MM.1S (cell line): ENCODE measurements at places on chromosomes 5 and 9.

DNA sequence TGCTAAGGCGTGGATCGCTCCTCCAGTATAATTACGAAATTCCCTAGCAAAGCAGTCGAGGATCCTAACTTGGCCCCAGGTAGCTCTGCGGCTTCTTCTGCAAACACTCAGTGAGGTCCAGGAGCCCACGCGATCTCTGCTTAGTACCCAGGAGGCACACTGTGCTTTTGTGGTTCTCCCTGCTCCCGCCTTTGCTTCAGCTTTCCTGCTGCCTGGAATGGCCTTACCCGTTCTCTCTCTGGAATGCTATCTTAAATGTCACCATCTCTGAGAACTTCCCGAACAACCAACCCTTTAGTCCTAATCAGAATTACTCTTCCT, 639 bp downstream of the INVS start:
- no peak for DNase-seq

DNA sequence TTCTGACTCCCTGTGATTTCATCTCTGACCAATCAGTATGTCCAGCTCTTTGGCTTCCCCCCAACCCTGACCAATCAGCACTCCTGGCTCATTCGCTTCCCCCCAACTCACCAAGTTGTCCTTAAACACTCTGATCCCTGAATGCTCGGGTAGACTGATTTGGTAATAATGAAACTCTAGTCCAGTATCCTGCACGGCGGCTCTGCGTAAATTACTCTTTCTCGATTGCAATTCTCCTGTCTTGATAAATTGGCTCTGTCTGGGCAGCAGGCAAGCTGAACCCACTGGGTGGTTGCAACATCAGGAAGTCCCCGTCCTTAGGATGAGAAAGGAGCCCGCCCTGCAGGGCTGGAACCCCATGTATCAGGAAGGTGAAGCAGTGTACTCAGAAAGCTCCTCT, 10.4 kb downstream of the FCN2 start:
- no peak for DNase-seq

DNA sequence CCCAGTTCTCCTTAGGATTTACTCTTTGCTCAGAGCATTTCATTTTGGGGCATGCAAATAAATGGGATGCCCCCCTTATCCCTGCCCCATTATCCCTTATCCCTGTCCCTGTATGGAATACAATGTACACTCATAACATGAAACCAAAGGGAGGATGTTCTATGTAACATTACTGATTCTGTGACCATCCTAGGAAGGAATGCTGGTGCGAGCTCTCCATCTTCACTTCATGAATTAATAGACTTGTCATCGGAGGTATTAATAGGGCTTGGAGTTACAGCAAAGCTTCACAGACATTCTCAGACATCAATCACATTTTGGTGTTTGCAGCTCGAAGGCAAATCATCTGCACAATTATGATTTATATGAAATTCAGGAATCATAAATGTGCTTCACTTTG, 20.4 kb upstream of the PIK3R1 start:
- DNase-seq, result no peak

- DNase-seq, result no peak
Observed at GRCh38 chr9:73151653-73152542, at the start of gene ANXA1. ANXA1 (plus strand) TSS chr9:73151865; CDS start chr9:73158536, 6,671 bp downstream.

- DNase-seq, result peak; percentile 82
Observed at GRCh38 chr9:85610074-85610860, 131.5 kb downstream of the AGTPBP1 start.

DNA sequence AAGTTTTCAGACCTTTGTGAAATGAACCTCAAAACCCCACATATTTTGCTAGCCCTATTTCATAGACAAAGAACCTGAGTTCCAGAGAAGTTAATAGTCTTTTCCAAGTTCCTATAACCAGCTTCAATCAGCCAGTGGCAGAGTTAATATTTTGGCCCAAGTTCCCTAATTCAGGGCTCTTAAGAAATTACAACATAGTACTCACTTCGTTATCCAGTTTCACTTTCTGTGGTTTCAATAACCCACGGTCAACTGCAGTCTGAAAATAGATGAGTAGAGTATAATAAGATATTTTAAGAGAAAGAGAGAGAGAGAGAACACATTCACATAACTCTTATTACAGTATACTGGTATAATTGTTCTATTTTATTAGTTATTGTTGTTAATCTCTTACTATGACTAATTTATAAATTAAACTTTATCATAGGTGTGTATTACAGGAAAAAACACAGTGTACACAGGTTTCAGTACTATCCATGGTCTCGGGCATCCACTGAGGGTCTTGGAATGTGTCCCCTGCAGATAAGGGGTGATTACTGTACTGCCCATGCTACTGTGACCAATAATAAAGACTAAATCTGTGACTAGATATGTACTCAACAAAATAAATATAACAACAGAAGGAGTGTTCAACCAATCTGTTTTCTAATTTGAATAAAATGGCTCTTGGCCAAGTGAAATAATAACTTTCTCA, 9.3 kb upstream of the MYOT start:
- peak; percentile 85 for DNase-seq

GRCh38 chr9:98504298-98505282, 204.1 kb downstream of the GABBR2 start:
- no peak for DNase-seq

GRCh38 chr5:146718609-146719008, 159.9 kb downstream of the PPP2R2B start:
- no peak for DNase-seq

GRCh38 chr9:16125629-16126028, 572.8 kb downstream of the CCDC171 start:
- DNase-seq, result no peak

GRCh38 chr5:31464081-31464480, 67.8 kb downstream of the DROSHA start:
- DNase-seq, result no peak

DNA sequence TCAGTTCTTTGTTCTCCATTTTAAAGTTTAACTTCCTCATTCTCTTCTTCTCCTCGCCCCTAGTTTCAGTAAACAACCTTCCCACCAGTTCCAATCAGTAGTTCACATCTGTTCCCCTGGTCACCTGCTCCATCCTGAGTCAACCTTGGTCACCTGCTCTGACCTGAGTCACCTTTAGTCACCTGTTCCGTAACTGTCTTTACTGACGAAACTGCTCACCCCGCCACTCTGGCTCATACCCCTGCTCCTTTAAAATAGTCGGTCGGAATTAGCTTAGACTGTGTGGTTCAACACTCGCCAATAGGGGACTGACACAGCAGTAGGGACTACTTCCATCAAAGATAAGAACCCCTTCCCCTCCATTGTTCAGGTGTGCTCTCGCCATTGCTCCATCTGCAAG, 76.3 kb upstream of the GPBP1 start:
- DNase-seq, result no peak

GRCh38 chr9:127557998-127558546, 54.0 kb upstream of the STXBP1 start:
- no peak for DNase-seq

DNA sequence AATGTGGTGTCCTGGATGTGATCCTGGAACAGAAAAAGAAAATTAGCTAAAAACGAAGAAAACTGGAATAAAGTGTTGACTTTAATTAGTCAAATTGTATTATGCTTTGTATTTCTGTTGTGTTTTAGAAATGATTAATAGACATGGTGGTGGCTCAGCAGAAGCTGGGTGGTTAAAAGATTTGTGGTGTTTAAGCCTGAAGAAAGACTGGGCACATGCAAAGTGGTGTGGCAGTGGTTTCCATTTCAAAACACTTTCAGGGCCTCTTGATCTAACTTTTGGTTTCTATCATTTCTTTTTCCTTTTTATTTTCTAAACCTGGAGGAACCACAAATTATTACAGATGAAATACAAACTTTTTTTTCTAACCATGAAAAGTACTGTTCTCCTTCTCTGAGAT, 44.1 kb downstream of the ADGRV1 start:
- peak; percentile 36 for DNase-seq

DNA sequence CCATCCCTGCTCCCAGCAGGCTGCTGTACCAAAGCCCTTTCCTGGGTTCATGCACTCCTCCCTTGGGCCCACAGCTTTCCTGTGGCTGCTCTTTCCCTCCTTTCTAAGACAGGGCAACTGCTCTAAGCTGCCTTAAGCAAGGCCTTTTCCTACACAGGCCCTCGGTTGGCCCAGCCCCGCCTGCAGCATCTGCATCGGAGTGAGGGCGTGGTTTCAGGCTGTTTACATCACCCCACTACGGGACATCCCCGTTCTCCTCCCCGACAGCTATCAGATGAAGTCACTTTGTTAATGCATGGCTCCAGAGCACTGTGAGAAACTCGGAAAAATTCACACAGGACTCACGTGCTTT, 3.4 kb downstream of the DPH7 start:
- DNase-seq, result peak; percentile 90

- no peak for DNase-seq
Observed at GRCh38 chr5:108587821-108588220, 159.9 kb upstream of the FER start.

DNA sequence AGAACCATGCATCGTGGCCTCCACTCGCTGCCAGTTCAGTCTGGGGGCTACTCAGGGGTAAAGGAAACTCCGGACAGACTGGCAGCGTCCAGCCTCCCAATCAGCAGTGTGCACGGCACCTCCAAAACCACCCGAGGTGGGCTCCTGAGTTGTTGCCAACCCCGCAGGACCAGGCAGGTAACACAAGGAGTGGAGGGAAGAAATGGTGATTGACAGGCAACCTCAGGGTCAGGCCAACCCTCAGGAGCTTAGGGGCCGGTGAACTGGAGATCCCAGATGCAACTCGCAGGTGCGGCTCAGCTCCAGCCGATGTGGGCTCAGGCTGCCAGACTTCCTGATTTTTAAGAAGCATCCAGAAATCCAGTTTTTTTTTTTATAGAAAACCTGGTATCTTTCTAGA, 37.3 kb upstream of the AKNA start:
- DNase-seq, result no peak

GRCh38 chr9:11702548-11702947, 990.6 kb upstream of the TYRP1 start:
- DNase-seq, result no peak

- peak; percentile 76 for DNase-seq
Observed at GRCh38 chr9:37370968-37371563, 51.4 kb upstream of the GRHPR start.

DNA sequence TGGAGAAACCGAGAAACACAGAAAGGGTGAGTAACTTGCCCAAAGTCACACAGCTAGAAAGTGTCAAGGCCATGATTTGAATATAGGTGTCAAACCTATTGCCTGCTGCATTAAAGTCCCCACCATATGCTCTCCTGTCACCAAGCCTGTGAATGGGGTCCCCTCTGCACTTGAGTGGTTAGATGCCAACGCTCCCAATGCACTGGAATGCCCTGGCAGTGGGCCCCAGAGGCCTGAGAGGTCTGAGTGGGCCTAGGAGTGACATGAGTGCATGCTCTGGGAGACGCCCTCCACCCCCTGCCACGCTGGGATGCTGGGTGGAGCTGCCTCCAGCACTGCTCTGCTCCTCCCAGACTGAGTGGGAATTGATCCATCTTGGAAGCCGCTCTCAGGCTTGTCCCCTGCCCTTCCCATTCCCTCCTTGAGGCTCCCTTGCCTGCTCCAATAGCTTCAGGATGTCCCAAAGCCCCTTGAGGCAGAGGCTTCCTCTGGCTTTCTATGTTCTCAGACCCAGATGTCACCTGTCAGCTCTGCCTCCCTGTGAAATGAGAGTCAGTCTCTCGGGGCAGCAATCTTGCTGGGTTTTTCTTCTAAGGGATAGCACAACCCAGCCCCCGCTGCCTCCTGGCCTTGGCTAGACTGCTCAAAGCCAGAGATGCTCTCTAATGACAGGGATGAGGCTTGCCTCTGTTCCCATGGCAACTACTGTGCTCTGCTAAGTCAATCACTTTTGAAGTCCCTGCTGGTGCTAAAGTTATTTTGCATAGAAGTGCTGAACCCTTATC, 6.6 kb upstream of the ARSI start:
- no peak for DNase-seq

- DNase-seq, result no peak
Observed at GRCh38 chr5:60330236-60330635, 369.7 kb downstream of the DEPDC1B start.

DNA sequence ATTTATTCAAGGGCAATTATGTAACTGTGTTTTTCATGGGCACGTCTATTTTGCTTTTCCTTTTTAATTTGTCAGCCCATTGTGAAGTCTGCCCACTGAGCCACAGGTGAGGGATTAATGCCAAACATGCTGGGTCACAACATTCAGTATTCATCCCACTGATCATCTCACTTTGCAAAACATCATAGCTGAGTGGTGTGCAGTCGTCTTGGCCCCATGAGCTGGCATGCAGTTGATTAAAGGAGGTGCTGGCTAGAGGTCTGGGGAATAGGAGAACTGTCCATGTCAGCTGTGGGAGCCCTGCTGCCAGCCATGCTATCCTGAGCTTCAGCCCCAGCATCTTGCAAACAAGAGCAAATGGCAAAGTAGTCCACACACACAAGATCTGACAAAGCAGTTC, 11.7 kb upstream of the ESM1 start:
- no peak for DNase-seq

DNA sequence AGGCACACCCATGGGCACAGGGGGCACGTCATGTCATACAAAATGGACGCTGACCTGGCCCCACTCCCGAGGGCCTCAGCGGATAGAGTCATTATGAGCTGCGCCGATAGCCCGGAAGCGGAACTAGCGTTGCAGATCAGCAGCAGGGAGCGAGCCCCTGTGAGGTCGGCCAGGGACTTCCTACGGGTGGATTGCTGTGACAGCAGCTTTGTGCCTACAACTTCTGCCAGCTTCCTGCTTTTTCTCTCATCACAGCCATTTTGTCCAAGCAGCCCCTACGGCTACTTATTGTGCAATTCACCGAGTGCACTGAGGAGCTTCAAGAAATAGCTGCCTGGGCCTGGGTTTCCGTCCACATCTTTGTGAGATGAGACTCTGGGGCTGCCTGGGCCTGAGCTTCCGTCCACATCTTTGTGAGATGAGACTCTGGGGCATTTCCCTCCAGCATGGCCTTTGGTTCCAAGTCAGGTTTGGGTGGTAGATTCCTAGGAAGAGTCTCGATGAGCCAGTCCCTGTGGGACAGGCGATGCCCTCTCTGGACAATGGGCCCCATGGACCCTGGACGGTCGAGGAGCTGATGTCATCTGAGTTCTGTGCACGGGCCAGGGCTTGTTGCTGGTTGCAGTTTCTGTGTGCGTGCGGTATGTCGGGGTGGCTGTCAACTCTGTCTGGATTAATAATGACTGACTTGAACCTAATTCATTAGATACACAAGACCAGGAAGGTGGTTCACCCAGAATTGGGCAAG, 67.0 kb upstream of the GNE start:
- DNase-seq, result no peak

- DNase-seq, result no peak
Observed at GRCh38 chr5:115907177-115907576, 55.1 kb upstream of the LVRN start.

DNA sequence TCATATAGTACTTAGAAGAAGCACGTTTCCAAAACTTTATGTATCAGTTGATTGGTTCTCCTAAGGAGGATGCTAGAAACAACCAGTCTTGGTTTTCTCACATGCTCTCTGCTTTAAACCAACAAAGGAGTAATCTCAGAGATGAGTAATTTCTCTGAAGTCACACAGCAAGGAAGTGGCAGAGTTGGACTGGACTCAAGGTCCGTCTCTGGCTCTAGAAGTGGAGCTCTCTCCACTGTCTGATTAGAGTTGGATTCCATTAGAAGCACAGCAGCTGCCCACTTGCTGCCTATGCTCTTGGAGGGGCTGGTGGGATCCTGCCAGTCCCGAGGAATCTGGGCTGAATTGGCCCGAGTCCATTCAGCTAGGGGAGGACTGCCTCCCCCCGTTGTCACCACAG, 21.0 kb downstream of the RALGPS1 start:
- no peak for DNase-seq

- DNase-seq, result no peak
Observed at GRCh38 chr5:176337913-176338312, 23.7 kb downstream of the KIAA1191 start.

GRCh38 chr5:113169720-113170119, 193.1 kb downstream of the DCP2 start:
- no peak for DNase-seq
